ENCODE measurements at places on chromosomes 6 and 20.
A peak's percentile ranks its signal among the peaks of the same experiment; 100 is the strongest.

DNA sequence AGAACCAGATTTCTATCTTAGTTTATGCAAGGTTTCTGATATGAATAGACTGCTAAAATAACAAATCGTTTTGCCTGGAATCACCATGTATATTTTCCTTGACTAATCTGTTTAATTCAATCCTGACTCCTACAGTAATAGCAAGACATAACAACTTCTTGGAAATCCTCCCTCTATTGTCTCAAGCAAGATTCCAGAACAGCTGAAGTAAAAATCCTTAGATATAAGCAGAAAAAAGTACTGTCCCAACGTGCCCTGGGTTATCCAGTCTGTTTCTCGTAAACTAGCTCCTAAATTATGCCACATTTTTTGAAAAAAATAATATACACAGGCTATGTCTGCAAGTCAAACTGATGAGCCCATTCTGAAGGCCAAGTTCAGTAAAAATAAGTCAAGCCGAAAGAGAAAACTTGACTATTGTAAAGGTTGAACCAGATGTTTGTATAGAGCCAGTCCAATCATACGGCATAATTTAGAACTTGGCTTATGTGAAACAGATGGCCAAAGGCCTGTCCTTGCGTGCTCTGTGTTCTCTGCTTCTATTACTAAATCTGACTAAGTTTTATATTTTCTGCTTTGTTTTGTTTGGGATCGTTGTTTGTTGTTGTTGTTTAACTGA, 341.6 kb upstream of the NRSN1 start:
- DNase-seq: no peak

GRCh38 chr20:21388566-21388965, 8.8 kb downstream of the NKX2-4 start:
- DNase-seq: no peak

GRCh38 chr6:156114541-156114940, 658.9 kb upstream of the NOX3 start:
- no peak for DNase-seq

GRCh38 chr6:15462717-15463525, 199.9 kb downstream of the DTNBP1 start:
- DNase-seq: peak; percentile 38

DNA sequence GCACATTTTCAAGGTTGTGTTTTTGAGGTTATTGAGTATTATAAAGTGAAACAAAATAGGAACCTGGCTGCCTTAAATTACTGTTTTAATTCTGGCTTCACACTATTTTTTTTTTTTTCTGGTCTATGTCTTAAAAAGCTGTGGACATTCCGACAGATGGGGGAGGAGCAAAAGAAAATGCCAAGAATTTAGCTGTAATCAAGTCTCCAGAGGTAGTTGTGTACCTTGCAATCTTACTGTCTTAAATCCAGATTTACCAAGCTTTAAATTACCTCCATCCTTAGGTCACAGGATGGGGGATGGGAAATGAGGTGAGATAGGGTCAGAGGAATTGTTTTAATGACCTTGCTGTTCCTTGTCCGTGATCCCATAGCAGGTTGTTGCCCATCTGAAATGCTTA, 182.8 kb downstream of the UTRN start:
- DNase-seq: peak; percentile 6

DNA sequence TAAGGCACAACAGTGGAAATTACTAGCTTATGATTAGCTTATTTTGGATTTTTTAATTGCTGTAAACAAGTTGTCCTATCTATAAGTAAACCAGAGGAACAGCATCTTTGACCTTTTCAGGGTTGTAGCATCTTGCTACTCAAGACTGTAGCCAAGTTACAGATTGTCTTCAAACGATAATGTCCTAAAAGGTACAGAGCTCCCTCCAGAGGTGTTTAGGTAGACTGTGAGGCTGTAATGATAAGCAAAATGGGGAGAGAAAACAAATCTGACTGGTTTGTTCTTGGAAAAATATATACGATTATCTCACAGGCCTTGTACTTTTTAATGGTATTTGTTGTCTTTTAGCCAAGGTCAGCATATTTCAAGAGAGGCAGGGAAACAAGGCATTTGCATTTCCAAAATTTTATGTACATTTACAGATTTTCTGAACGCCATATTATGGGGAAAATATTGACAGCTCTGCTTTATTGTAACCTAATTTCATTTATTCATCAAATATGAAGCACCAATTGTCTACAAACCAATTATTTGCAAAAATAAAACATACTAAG, 273.4 kb downstream of the MEI4 start:
- peak; percentile 16 for DNase-seq

DNA sequence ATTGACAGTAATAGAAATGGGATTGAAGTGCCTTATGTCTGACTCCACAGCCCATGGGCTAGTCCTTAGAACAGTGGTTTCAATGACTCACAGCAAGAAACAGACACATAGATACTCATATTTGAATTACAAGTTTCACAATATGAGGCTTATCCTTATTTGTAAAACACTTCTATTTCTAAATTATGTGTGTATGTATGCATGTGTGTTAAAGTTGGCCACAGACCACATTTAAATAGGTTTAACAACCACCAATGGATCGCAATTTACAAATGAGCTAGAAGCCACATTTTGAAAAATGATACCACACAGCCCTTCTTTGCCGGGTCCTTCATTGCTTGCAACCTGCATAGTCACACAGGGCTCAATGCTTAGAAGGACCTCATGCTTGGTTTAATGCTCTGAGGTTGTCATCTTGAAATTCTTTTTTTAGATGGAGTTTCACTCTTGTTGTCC, 157.8 kb upstream of the PREP start:
- DNase-seq: no peak

- no peak for DNase-seq
Observed at GRCh38 chr6:144435602-144436426, 150.7 kb downstream of the UTRN start.

DNA sequence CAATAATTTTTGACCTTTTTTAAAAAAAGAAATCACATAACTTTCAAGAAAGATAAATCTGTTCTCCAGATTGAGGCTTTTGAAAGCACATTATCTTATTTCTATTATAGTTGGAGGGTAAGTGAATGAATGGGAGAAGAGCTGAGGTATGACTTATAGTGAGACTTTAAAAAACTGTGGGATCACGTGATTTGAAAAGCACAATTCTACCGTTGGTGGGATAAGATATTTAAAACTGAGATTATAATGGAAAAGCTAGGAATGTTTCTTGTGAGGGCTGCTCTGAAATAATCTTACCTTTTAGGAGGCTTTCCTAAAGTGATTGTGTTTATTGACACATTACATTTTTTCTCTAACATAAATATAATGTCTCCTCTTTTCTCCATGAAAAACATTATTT, 9.5 kb upstream of the OPN5 start:
- no peak for DNase-seq

- no peak for DNase-seq
Observed at GRCh38 chr6:75096966-75097365, 108.9 kb downstream of the COL12A1 start.

- no peak for DNase-seq
Observed at GRCh38 chr20:58647162-58647795, 3.8 kb upstream of the STX16 start.

DNA sequence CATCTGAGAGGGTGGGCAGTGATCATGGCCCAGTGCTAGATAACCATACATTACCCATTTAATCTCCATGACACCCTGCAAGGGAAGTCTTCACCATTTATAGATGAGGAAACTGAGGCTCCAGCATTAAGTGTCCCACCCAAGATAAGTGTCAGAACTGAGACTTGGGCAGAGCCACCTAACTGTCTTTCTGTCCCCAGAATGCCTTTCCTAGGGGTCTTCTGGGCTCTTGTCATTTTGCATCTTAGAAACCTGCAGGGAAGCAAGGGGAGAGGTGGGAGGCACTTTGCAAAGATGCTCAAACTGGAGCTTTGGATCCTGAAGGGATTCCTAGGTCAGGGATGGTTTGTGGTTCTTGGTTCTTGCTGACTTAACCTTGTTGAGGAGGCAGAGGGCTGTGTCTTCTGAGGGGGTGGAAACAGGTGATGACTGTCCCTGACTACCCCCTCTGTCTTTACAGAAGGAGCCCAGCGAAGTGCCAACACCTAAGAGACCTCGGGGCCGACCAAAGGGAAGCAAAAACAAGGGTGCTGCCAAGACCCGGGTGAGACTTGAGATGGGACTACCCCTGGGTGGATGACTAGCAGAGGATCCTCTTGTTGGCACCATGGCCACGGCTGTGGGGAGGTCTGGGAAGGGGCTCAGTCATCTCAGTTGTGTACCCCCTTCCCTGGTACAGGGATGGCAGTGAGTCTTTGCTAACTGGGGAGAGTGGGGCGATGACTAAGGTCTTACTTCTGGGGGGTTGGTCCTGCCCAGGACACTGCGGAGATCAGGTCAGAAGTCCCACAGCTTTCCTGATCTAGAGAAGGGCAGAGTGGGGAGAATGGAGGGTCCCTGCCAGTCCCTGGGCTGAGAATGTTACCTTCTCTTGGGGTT, 5.8 kb downstream of the HMGA1 start:
- no peak for DNase-seq

DNA sequence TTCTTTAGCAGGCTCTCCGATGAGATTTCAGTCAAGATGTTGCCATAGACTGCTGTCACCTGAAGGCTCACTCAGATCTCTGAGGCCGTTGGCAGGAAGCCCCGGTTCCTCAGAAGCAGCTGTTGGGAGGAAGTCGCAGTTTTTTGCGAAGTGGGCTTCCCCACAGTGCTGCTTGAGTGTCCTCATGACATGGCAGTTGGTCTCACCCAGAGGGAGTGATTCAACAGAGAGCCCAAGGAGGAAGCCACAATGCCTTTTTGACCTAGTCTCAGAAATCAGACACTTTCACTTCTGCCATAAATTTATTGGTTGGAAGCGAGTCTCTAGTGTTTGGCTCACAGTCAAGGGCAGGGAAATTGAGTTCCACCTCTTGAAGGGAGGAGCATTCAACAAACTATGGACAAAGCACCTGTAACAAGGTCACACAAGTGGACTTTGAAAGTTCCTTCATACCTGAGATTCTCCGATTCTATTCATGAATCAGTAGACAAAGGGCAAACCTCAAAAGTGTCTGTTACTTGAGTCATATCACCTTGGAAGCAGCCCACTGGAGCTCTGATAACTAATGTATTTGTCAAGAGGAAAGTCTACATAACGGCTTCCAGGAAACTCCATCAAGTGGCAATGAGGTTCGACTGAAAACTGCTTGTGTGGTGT, 208.3 kb downstream of the TASP1 start:
- no peak for DNase-seq

- DNase-seq: no peak
Observed at GRCh38 chr20:46342451-46343347, 34.4 kb upstream of the CDH22 start.

- DNase-seq: no peak
Observed at GRCh38 chr6:74597840-74598239, 608.0 kb downstream of the COL12A1 start.

DNA sequence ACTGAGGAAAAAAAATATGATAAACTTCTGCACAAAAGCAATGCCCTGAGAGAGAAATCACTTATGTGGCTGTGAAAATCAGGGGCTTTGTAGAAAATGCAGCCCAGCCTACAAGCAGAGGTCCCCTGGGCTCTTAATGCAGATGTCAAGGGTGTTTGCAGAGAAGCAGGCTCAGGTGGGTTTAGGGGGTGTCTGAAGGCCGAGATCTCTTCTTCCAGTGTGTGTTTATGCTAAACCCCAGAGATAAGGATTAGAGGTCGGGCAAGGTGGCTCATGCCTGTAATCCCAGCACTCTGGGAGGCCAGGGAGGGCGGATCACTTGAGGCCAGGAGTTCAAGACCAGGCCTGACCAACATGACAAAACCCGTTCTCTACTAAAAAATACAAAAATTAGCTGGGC, 78.5 kb downstream of the TMEM242 start:
- DNase-seq: no peak

DNA sequence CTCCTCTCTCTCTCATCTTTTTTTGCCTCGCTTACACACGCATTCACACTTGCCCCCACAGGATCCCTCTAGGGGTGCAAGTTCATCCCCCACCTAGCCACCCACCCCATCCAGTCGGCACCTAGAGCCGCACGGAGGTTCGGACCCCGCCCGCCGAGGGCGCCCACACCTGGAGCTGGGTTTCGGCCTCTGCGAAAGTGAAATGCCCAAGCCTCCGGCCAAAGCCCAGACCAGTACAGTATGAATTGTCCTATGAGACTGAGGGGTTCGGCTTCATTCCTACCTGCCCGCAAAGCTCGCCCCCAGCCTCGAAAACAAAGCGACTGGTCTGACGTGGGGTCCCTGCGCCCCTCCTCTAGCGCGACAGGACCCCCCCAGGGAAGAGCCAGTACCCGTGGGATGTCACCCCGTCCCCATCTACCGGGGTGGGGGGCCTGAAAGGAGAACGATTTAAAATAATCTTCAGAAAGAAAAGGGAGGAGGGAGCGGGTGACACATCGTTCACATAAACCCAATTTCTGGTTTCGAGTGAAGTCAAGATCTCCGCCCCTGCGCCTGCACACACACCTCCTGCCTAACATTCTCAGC, 1.5 kb downstream of the TFAP2A start:
- DNase-seq: no peak

GRCh38 chr6:139757784-139758183, 383.3 kb upstream of the CITED2 start:
- no peak for DNase-seq
